ENCODE measurements at places on chromosomes 2 and 18.
A peak's percentile ranks its signal among the peaks of the same experiment; 100 is the strongest.

DNA sequence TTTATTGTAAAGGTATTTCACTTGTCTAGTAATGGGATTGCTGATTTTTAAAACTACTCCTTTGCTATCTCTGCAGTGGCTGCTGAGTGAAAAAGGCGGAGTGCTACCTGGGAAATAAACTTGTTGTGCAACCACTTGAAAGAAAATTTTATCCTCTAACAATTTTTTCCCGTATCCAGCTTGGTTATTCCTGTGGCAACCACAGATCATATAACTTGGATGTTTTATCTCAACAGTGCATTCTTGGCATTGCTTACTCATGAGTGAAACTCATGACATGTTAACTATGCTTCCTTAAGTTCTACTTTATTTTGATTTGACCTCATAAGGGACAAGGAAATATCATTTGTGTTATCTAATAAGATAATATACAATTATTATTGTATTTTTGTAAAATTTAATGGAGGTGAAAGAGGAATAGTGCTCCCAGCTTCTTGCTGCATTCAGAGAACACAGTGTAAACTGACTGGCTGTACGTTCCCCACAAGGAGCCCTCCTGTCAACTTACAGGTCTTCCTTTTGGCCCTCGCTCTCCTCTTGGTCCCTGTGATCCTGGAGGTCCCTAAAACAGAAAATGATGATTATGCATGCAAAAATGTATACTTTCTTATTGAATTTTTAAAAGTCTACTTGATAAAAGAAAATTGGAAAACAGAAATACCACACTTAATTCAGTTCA is 82.7 kb downstream of the COL5A2 start:
- DNase-seq = no peak

DNA sequence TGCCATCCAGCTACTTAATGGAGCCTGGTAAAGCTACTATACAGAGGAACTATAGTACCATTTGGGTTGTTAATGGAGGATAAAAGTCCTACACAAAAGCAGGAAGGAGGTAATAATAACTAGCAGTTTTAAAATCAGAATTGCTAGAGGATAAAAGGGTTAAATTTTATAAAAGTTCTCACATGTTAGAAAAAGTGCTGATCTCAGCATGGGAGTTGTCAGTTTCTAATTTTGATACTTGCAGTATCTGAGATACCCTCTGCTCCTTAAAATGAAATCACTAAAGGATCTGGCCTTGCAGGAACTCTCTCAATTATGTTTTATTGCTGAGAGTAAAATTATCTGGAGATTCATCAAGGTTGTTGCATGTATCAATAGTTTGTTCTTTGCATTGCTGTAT is 272.2 kb upstream of the GYPC start:
- no peak for DNase-seq

DNA sequence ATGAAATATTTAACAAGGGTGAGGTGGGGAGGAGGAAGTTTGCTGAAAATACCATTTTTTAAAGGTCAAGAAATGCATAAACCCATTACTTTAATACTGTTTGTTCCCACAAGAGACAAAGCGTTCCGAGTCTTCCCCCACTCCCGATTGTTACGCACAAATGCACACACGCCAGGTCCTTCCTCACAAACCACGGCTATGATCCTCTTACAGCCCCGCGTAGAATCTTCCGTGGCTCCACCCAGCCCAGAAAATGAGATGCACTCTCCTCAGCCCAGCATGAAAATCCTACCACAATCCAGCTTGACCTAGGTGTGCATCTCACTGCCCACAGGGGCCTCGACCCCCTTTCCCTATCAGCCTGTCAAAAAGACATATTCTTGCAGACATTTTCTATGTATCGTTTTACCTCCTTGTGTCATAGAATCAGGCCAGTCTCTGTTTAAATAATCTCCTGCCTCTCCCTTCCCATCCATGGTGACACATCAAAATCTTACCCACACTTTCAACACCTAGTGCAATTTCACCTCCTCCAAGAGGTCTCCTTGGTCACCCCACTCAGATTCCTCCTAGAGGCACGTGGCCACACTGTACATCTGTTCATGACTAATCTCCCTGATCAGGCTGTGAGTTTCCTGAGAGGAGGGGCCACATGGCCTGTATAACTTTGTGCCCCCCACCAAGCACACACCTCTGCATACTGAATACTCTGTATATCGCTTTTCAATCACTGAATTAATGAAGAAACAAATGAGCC is 491.0 kb upstream of the KLHL29 start:
- DNase-seq = no peak

GRCh38 chr2:63301481-63301880 is 250.9 kb downstream of the OTX1 start:
- DNase-seq = no peak

- no peak for DNase-seq
These were observed 206.6 kb downstream of the NDUFA10 start for GRCh38 chr2:239818531-239819011.

GRCh38 chr2:215479536-215480240 is 43.8 kb upstream of the FN1 start:
- no peak for DNase-seq

DNA sequence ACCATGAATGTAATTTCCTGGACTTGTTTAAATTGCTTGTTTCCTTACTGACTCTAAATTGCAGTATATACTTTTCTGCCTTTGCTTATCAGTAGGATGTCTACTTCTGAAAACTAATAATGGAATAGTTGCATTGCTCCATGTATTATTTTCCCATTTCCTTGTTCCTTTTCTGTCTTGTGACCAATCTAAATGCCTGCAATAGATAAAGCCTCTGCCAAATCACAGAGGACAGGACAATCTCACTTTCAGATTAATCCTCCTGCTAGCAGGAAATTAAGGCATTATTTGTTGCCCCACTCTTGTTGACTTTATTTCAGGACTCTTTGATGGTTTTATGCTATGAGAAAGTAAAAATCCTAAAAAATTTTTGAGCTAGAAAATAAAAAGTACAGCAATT is 4.7 kb upstream of the ESCO1 start:
- DNase-seq = no peak

GRCh38 chr2:8538531-8538930 is 143.3 kb upstream of the ID2 start:
- DNase-seq = no peak

GRCh38 chr18:29164993-29165599 is 988.2 kb upstream of the CDH2 start:
- no peak for DNase-seq

DNA sequence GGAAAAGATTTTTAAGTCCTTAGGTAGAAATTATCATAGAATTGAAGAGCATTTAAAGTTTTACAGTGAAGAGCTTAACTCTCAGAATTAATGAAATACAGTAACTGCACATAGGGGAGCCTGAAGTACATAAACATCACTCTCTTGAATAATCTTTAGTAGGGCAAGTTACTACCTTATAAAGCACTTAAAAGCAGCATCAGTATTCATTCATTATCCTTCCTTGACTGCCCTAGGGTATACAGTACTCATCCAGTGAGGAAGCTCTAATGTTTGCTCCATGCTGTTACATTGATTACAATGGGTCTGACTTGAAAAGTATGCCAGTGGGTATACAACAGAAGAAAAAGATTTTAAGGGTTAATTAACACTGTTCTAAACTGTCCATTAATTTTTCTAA is 66.5 kb downstream of the ATF2 start:
- no peak for DNase-seq

DNA sequence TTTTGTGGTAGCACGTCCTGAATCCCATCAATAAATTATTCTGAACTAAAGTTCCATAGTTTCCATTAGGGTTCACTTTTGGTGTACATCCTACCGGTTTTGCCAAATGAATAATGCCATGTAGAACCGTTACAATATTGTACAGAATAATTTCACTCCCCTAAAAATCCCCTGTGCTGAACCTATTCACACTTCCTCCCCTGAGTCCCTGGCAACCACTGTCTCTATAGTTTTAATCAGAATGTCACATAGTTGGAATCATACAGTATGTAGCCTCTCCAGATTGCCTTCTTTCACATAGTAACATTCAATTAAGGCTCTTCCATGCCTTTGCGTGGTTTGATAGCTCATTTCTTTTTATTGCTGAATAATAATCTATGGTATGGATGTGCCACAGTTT is 9.6 kb upstream of the CASP8 start:
- DNase-seq = no peak

DNA sequence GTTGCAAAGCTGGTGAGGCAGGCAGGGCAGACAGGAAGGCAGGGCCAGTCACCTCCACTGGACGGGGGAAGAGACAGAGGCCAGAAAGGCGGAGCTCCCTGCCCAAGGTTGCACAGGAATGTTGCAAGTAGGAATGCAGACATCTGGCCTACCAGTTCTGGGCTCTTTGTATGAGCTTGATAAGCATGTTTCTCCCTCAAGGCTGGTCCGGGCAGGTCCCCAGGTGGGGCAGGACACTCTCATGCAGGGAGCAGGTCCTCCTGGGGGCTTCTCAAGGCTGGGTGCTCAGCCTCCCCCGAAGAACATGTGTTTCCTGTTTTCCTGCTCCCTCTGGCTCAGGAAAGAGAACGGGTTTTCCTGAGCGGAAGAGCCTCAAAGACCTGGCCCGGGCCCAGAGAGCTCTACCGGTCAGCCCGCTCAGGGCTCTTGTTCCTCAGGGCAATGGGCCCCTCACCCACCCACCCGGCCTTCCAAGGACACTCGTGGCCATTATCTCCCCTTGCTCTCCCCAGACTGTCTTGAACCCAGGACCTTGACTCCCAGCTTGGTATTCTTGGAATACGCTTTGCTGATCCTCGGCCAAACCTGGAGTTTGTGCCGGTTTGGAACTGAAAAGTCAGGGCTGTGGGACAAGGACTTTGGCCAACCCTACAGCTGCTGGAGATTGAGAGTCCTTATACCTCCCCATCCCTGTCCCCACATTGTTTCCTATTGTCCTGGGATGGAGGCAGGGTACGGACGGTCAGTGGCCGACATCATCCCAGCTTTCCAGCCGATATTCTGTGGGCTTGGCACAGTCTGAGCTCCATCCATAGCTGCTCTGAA is 87.7 kb upstream of the HAAO start:
- no peak for DNase-seq

GRCh38 chr2:169047256-169048250 is 16.4 kb upstream of the ABCB11 start:
- DNase-seq = no peak

- no peak for DNase-seq
These were observed 61.4 kb downstream of the DYM start for GRCh38 chr18:49399003-49399402.

GRCh38 chr2:3462493-3463104 is 56.7 kb downstream of the ADI1 start:
- DNase-seq = no peak

- DNase-seq = peak; percentile 89
These were observed 2.7 kb upstream of the HSBP1L1 start for GRCh38 chr18:79961527-79962291.

Measured in hematopoietic multipotent progenitor cell treated with erythropoietin and hydrocortisone succinate and interleukin-3 and kit ligand, for 8 days (in vitro differentiated cells).